ENCODE measurements at places on chromosomes 12 and 14.

DNA sequence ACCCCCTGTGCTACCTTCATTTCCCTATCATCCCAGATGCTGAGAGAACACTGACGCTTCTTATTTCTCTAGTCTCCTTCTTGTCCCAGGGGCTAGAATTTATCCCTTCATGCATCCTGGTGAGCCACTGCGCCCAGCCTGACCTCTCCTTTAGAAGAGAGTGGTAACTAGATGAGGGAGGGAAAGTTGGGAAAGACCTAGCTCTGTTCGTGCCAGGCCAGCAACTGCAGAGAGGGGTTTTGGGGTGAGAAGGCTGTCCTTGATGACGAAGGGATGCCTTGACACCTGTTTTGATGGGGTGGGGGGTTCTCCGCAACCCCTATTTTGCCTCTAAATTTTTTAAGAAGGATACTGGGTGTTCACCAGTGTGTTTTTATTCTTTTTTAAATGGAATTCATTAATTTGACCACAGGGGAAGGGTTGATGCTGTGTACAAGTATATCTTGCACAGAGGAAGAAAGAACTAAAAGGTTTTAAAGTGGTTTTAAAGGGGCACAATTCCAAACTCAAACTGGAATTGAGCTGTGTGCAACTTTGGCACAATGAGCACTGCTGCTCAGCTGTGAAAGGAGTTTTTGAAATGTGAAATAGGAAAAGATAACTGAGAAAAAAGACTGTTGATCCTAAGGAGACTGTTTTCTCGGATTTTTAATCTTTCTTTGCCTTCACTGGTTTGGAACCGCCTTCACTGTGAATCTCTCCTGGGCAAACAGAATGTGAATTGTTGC is 7.0 kb upstream of the MMP19 start:
- no peak for DNase-seq

- DNase-seq: peak; percentile 50
Observed at GRCh38 chr14:60184146-60184904, 19.1 kb upstream of the DHRS7 start.

DNA sequence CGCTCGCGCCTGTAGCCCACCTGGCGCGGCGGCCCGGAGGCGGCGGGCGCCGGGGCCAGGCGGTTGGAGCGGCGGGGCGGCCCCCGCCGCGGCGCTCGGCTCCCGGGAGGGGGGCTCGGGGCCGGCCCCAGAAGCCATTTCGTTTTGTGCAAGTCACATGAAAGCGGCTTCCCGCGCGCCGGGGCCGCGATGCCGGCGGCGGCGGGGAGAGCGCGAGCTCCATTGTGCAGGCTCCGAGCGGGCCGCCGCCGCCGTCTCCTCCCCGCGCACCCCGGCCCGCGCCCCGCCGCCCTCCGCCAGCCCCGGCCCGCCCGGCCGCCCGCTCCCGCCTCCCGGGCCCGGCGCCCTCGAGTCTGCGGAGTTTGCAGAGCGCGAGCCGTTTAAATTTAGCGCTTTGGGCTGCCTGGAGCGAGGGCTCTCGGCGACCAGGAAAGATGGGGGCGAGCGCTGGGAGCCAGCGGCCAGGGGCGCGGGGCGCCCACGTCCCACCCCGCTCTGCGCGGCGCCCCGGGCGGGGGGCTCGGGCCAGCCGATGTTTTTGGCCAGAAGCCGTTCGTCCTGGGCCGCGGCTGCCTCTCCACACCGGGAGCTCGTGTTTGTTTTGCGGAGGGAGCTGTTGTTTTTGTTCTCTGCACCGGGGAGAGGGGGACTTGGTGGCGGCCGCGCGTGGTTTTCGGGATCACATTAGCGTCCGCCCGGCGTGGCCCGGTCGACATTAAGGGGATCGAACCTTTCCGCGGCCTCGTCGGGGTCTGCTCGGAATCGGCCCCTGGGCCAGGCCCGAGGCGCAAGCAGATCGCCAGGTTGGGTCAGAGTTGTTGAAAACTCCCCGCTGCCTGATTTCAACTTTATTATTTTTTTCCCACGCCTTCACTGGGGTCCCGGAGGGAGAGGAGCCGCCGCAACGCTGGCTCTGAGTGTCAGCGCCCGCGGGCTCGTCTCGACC is 982 bp downstream of the BCL7A start:
- peak; percentile 47 for DNase-seq

DNA sequence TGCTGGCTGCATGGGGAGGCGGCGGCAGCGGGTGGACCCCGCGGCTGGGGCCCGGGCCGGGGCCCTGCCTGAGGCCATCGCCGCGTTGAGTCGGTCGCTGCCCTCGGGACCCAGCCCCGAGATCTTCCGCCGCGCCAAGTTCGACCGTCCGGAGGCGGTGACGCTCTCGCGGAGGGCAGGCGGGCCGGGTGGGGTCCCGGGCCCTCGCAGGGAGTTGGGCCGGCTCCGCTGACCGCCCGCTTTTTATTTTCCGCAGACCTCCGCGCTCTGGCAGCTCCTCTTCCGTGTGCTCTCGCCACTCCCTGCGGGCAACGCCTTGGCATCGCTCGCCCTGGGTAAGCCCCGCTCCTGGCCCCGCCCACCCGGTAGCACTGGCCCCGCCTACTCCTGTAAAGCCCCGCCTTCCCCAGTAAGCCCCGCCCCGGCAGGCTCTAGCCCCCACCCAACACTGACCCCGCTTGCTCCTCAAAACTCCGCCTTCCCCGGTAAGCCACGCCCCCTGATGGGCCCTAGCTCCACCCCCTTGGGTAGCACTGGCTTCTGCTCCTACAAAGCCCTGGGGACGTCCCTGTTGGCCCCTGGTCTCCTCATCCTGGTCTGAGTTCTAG is 424 bp downstream of the TEDC1 start:
- DNase-seq: no peak

- DNase-seq: no peak
Observed at GRCh38 chr14:33747749-33748148, 203.1 kb downstream of the EGLN3 start.

- no peak for DNase-seq
Observed at GRCh38 chr12:102174117-102174516, 23.5 kb downstream of the PMCH start.

GRCh38 chr12:93778306-93778705 is 101.1 kb downstream of the CRADD start:
- peak; percentile 31 for DNase-seq

DNA sequence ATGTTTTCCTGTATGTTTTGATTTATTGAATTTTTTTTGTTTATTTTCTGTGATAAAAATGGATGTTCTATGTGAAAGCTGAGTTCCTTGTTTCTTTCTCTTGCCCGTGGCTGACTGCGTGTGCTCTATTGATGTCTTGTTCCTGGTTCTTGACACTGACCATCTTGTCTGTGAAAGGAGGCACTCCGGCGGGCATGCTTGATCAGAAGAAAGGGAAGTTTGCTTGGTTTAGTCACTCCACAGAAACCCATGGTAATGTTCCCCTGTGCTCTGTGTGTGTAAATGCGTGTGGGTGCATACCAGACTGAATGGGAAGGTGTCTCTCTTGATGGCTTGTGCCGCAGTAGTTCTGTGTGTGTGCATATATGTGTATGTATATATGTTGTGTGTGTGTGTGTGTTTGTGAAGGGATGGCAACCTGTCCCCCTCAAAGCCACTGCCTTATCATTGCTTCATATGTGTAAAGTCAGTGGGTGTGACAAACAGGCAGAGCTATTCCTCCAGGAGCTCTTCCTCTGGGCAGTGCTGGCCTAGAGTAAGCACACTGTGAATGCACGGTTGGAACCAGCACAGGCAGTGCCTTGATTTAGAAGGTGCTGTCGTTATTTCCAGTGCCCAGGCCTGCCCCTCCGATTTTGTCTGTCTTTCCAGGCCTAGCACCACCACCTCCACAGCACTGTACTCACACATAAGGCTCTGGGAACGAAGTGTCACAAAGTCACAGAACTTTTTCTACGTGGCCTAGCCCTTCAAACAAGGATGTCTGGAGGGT is 247.3 kb upstream of the FKBP4 start:
- no peak for DNase-seq

- DNase-seq: no peak
Observed at GRCh38 chr14:94897082-94897481, 127.2 kb upstream of the GSC start.

GRCh38 chr12:47752552-47752951 is 6.1 kb downstream of the RAPGEF3 start:
- DNase-seq: no peak

DNA sequence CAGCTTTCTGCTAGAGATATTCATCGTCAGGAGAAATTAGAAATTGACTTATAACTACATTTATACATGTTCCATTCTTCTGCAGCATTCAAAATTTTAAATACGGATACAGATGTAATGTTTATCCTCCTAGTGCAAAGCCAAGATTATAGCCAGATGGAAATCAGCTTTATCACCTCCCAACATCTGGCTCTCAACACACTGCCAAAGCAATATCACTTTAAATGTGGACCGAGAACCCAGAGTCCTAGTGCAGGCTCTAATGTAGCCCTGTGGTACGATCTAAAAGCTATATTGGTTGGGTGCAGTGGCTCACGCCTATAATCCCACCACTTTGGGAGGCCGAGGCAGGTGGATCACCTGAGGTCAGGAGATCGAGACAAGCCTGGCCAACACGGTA is 6.5 kb downstream of the MLH3 start:
- DNase-seq: no peak

- DNase-seq: no peak
Observed at GRCh38 chr14:71597955-71598660, 334.1 kb upstream of the RGS6 start.

GRCh38 chr14:68966872-68967301 is 12.2 kb downstream of the ACTN1 start:
- no peak for DNase-seq

DNA sequence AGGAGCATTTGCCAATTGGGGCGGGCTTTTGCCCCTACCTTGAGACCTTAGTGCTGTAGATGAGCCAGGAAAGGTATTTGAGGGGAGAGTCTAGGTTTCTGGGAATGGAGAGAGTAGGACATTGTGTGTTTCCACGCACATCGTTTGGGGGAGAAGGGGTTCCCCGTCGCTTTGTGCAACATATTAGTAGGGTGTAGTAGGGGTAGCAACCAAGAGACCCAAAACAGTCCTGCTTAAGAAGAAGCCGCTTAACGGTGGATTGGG is 694 bp upstream of the PTGES3 start:
- DNase-seq: peak; percentile 72

GRCh38 chr12:94495445-94496115 is 35.9 kb upstream of the CEP83 start:
- DNase-seq: no peak
